ENCODE measurements at places on chromosomes 13 and 19.

- DNase-seq, result peak; percentile 12
These were observed at the start of gene CYP4F3 for GRCh38 chr19:15640294-15640903. TSS of gene CYP4F3 (plus strand) at chr19:15640897. CDS start at chr19:15641416, 519 bp downstream.

DNA sequence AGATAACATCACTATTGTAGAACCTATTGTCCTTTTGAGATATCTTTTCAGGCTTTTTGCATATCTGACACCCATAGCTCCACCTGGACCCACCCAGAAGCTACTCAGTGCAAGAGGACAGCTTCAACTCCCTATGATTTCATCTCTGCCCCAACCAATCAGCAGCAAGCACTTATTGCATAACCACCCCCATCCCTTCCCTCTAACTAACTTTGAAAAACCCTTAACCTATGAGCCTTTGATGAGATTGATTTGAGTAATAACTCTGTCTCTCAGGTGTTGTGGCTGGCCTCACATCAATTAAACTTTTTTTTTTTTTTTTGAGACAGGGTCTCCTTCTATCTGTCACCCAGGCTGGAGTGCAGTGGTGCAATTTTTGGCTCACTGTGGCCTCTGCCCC lies 13.4 kb upstream of the MTRF1 start:
- DNase-seq, result no peak

GRCh38 chr19:2488942-2489731 lies 13.2 kb downstream of the GADD45B start:
- DNase-seq, result peak; percentile 49

- DNase-seq, result no peak
These were observed 50.1 kb downstream of the ITGBL1 start for GRCh38 chr13:101502618-101503017.

GRCh38 chr13:29991343-29991742 lies 140.9 kb upstream of the UBL3 start:
- peak; percentile 57 for DNase-seq

- DNase-seq, result no peak
These were observed 552.3 kb upstream of the ARGLU1 start for GRCh38 chr13:107119989-107120881.

GRCh38 chr13:113589961-113590339 lies 5.4 kb downstream of the TFDP1 start:
- DNase-seq, result no peak

GRCh38 chr19:42270346-42271044 lies 1.4 kb downstream of the CIC start:
- DNase-seq, result peak; percentile 66

- peak; percentile 89 for DNase-seq
These were observed 4.1 kb downstream of the ATP11A start for GRCh38 chr13:112693831-112694497.

GRCh38 chr13:74132152-74132775 lies 1.9 kb downstream of the KLF12 start:
- peak; percentile 71 for DNase-seq

- DNase-seq, result no peak
These were observed 13.4 kb downstream of the MEIS3 start for GRCh38 chr19:47405854-47406417.

DNA sequence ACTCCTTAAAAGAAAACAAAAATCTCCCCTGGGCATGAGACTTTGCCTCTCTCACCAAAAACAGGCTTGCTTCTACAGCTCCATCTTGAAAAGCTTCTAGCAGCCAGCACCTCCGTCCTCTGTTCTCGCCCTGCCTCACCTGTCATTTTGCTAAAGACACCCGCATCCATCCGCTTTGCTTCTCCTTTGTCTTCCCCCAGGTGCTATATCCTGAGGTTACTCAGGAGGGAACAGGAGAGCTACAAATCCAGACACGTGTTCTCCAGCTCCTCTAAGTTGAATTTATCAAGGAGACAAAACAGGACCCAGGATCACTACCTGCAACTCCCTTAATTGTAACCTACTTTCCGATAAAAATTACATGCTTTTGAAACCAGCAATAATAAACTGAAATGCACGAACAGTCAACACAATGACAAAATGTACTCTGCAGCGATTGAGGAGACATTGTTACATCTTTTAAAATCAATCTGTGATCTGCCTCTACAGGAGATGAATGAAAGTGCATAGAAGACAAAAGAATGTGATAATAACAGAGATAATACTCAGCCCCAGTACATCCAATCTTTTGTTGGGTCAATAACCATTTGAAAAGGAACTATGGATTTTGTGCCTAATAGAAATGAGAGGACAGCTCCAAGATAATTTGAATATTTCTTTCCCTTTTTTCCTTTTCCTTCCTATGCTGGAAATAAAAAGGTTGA lies 221.2 kb downstream of the DCLK1 start:
- no peak for DNase-seq

DNA sequence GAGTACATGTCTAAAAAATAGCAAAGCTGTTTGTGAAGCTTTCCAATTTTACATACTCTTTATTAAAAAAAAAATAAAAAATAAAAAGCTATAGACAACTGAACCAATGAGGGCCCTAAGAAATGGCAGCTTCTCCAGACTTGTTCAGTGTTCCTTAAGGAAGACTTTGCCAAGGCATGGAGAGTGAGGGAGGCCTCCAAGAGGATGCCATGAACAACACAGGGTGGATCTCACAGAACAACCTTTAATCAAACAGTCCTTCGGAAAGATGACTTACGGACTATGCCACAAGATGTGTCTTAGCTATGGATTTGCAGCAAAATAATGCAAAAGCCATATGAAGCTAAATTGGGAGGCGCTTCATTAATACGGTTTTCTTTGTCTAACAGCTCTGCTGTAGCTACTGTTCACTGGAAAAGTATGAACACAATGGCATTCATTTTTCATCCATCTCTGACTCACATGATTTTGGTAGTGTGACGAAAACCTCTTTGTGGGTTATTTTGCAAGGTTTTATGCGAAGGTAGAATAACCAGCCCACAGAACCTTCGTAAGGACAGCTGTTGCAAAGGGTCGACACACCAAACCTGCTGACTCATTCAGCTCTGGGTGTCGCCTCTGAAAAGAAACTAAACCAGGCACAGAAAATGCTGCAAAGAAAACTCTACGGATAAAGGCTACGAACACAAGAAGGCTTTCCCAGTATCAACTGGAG lies 27.7 kb downstream of the EFNB2 start:
- peak; percentile 99 for DNase-seq

GRCh38 chr13:23833733-23834611 lies 55.2 kb downstream of the MIPEP start:
- no peak for DNase-seq

DNA sequence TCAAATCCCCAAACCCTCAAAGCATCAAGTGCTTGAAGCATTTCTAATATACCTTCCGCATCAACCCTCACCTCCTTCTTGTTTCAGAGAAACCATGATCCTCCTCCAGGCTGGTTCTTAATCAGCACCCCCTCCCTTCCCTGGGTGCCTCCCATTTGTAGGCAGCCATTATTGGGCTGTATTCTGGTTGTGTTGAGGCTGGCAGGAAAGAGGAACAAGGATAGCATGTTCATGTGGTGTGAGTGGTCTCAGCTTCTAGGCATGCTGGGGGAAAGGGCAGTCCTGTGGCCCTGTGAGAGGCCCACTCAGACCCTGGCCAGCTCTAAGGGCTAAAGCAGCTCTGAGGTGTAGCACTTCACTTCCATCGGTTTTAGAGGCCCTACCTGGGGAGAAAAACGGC lies 18.9 kb upstream of the TRIM13 start:
- no peak for DNase-seq
